ENCODE measurements at places on chromosomes 11 and 22. TPM values are rescaled to one million over a fixed set of nuclear protein-coding genes. Genes with fewer than 3 reads are reported as not detected.

The SIK3 gene
- 35.5 TPM for total RNA-seq

The LRRN4CL gene
- 0.79 TPM for total RNA-seq

The MS4A3 gene
- total RNA-seq, result not detected

The HTR3B gene
- not detected for total RNA-seq

The HINFP gene
- 42.4 TPM for total RNA-seq

The CD3D gene
- total RNA-seq, result not detected

The SLC22A8 gene
- total RNA-seq, result not detected

The CATSPERZ gene
- 1.3 TPM for total RNA-seq

The DEFB131B gene
- not detected for total RNA-seq

The POU2AF2 gene
- not detected for total RNA-seq

The ACRV1 gene
- not detected for total RNA-seq

The ARVCF gene
- total RNA-seq, result 40.7 TPM

The SCGB1C1 gene
- total RNA-seq, result not detected

The TTC28 gene
- 12.6 TPM for total RNA-seq

The RAG2 gene
- total RNA-seq, result not detected

The CRYBB2 gene
- total RNA-seq, result not detected

The ZNRF3 gene
- total RNA-seq, result 20.6 TPM

The ZBTB16 gene
- not detected for total RNA-seq

The FGF19 gene
- total RNA-seq, result 7.4 TPM

Data from H9 (cell line).